Stimulated activated CD4-positive, alpha-beta T cell treated with anti-CD3 and anti-CD28 coated beads, TNF-alpha, amount 100 ng/mL, for 4 hours (primary cell): ENCODE measurements at places on chromosomes 16 and 17.

GRCh38 chr17:62085511-62086408, 20.7 kb upstream of the MED13 start:
- DNase-seq: no peak

GRCh38 chr16:11326084-11326736, 19.0 kb upstream of the RMI2 start:
- DNase-seq: no peak

DNA sequence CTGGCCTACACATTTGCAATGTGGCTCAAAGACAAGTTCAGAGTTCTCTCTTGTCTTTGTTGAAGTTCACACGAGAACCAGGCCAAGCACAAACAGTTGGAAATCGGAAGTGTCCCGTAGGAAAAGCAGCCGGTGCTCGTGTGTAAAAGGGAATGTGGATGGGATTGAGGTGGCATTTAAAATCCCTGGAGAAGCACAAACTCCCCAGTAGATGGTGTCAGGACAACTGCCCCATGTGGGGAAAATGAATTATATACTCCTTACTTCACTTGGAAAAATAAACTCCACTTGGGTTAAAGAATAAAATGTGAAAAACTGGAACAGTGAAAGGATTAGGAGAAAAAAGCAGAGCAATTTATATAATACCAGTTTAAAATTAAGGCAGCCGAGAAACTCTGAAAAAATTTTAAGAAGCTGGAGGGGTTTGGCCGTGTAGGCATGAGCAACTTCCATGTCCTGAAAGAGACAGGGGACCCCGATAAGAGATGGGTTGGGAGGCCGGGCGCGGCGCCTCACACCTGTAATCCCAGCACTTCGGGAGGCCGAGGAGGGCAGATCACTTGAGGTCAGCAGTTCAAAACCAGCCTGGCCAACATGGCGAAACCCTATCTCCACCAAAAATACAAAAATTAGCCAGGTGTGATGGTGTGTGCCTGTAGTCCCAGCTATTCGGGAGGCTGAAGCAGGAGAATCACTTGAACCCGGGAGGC, 28.1 kb downstream of the CBFA2T3 start:
- no peak for DNase-seq

- no peak for DNase-seq
Observed at GRCh38 chr16:23807028-23807427, 28.8 kb upstream of the PRKCB start.

- DNase-seq: no peak
Observed at GRCh38 chr17:2283302-2283701, 20.3 kb downstream of the SMG6 start.

- DNase-seq: no peak
Observed at GRCh38 chr17:44909681-44910144, 5.6 kb downstream of the GFAP start.
